C1 segment of cervical spinal cord (tissue), 14 donors: ENCODE measurements at places on chromosomes 4 and X.
A peak's percentile ranks its signal among the peaks of the same experiment; 100 is the strongest.

GRCh38 chr4:14115106-14115505, 487.6 kb upstream of the BOD1L1 start:
- no peak for DNase-seq

- DNase-seq: peak; percentile 68
Measured at GRCh38 chrX:42714981-42715700, 62.8 kb downstream of the PPP1R2C start.

DNA sequence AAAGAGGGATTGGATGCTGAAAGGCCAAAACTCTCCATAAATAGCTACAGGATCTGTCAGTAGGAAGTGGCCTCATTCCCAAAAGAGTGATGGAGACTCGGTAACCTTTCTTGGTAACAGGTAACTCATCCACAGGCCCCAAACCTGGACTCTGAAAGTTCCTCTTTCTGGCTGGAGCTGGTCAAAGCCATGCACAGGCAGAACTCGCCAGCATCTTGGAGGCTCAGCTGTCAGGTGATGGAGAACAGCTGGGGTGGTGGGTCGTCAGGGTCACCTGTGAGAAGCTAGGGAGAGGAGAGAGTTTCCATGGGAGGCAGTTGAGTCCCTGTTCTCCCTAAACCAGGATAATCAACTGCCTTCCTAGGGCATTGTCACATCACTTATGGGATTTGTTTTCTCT, 354.3 kb upstream of the GATB start:
- DNase-seq: no peak

- no peak for DNase-seq
Measured at GRCh38 chr4:169566021-169566818, 46.2 kb downstream of the NEK1 start.

DNA sequence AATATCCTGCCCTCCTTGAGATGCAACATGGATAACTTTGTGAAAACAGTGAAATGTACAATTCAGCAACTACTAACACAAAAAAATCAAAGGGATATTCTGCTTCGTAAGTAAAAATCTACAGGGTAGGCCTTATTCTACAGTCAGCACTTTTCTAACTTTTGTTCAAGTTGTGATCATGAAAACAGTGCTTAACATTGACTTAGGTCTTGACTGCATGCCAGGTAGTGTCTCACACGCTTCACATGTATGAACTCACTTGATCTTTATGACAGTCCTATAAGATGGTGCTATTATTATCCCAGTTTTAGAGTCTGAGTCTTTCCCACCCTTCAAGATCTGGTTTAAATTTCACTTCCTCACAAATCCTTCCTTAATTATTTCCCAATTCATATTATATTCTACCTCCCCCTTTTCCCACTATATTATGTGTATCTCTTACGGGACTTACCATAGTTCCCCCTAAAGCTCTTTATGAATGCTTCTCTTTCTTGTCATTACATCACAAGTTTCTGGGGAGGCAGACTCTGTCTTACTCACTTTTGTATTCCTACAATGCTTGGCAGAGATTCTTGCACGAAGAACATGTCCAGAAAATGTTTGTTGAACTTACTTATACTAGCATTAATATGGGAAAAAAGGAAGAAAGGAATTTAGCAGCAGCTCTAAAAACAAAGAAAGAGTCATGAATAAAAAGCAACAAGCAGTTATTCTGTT, 179.8 kb downstream of the SCFD2 start:
- DNase-seq: no peak

DNA sequence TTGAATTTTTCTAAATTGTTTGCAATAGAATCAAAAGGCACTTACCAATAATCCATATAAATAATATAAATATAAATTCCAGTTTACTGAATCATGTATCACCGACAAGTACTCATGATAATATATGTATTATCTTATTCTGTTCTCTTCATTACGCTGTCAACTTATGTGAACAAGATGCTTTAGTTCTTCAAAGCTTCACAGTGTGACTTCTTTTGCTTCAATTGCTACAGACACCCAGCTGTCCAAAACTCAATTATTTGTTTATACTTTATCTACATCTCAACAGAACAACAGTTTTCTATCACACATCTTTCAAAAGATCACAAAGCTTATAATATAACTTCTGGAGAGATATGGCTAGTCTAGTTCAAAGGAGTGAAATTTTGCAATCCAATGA, 1499.9 kb upstream of the PCDH10 start:
- DNase-seq: no peak

DNA sequence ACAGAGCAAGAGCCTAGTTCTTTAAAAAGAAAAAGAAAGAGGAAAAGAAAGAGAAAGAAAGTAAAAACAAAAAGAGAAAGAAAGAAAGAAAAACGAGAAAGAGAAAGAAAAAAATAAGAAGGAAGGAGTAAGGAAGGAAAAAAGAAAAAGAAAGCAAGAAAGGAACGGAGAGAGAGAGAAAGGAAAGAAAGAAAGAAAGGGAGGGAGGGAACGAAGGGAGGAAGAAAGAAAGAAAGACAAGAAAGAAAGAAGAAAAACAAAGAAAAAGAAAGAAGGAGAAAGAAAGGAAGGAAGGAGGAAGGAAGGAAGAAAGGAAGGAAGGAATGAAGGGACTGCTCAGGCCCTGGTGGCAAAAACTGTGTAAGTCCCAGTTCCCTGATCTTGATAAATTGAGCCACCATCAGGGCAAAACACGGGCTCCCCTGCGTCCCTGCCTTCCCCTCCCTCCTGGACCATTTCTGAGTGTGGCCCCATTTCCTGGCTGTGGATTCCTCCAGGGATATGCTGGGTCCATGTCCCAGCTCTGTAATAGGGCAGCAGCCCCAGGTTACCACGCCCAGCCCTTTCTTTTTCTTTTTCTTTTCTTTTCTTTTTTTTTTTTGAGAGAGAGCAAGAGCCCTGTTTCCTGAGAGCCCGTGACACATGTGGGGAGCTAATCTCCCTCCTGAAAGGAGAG, 44.8 kb downstream of the SHOX start:
- DNase-seq: no peak

- DNase-seq: no peak
Measured at GRCh38 chr4:70559924-70560323, 32.1 kb upstream of the AMBN start.

DNA sequence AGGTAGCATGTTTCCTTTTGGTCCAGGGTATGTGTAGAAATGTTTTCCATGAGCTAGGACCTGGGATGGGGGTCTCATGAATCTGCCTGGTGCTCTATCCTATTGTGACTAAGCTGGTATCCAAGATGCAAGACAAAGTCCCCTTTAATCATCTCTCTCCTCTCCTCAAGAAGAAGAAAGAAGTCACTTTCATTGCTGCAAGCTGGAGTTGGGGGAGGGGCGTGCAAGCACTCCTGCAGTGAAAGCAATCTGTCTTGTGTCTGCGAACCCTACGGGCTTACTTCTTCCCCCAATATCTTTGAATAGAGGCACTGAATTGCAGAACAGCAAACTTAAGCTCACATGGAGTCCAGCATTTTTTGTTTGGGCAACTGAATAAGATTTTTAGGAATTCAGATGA, 27.2 kb upstream of the GRPR start:
- no peak for DNase-seq

- no peak for DNase-seq
Measured at GRCh38 chrX:70332600-70332999, 42.7 kb downstream of the KIF4A start.

GRCh38 chrX:109873983-109874382, 128.9 kb upstream of the TMEM164 start:
- DNase-seq: no peak

DNA sequence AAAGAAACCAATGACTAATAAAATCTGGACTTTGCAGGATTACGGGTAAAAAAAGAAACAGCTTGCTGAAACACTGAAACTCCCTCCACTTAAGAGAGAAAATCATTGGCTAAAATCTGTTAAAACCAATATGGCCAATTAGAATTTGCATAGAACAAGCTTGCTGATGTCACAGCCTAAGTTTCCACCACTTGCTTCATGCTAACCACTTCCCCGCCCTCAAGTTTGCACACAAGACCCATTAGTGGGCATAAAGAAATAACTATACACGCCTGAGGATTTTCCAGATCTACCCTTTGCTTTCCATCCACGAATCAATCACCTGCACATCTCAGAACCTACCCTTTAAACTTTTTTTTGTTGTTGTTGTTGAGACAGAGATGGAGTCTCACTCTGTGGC, 42.7 kb upstream of the PHEX start:
- no peak for DNase-seq

GRCh38 chr4:2081540-2081939, 22.4 kb downstream of the NAT8L start:
- DNase-seq: no peak

DNA sequence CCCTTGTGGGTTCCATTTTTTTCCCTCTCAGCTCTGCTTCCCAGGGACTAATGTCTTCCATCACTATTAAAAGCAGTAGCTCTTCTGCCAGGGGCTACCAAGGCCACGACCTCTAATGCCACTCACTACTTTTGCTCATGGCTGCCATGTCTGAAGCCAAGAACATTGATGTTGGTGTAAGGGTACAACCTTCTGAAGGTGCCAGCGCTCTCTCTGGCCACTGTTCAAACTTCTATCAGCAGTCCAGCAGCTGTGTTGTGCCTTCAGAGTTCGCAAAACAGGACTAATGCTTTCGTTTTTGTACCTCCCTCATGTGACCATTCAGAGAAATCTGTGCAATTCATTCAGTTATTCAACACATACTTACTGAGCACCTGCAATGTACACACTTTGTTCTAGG, 121.5 kb upstream of the ENPEP start:
- no peak for DNase-seq

DNA sequence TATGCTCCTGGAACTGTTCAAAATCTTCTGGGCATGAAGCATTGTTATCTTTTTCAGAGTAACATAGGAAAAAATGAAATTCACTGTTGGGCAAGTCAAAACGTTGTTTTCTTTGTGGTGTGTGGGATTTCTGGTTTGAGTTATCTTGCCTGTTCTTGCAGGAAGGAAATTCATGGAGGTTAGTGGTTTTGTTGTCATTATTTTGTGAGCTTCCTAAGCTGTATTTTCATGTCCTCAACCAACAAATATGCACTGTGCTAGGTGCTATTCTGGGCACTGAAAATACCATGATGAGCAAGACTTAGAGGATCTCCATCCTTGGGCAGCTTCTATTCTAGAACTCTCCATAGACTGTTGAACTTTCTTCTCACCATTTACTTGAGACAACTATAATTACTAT, 16.9 kb downstream of the SPINK2 start:
- DNase-seq: no peak

DNA sequence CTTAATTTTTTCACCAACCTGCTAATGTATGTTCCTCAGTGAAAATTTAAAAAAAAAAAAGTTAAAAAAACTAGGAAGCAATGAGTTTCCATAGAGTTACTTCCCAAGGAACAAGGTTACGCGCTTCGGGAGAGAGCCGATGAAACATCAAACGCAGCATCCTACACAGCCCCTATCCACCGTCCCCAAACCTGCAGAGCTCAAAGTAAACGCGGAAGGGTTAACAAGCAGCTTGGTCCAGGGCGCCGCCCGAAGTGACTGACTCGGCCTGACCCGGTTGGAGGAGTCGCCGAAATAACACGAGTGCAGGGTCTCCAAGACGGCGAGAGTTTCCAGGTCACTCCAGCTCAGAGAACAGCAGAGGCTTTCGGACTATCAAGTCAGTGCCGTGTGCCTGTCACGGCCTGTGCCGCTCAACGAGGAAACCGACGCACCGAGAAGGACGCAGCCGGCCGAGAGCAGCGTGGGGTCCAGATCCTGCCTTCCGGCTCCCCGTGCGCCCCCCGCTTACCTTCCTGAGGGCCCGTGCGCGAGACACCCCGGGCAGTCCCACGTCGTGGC, 512 bp downstream of the NOP14 start:
- peak; percentile 68 for DNase-seq

DNA sequence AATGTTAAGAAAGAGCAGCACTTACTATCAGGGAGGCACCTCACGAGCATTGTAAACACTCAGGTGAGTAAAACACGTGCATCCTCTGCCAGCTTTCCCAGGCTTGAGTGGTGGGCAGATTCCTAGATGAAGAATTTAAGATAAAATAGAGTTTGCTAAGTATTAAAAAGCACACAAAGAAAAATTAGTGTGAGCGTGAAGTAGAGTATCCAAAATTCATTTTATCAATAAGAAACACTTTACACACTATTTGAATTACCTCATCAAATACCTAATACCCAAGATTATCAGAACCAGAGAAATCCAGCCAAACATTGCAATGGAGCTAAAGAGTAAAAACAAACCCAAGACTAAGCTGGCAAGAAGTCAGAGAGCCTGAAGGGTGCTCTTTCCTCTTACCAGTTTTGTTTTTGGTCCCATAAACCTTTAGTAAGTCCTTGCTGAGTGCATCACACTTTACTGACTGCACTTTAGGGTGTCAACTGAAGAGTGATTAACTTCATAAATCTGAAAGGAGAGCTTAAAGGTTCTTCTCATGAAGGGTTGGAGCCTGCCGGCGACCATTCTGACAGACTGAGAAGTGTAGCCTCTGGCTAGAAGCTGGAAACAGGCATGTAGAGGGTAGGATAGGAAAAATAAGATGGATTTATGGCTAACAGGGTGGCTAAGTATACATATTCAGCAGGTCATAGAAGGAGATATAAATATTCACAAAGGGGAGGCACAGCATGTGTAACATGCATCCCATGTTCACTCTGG, 151.1 kb downstream of the SLC7A11 start:
- DNase-seq: no peak

GRCh38 chr4:19693936-19694570, 557.7 kb upstream of the SLIT2 start:
- no peak for DNase-seq

DNA sequence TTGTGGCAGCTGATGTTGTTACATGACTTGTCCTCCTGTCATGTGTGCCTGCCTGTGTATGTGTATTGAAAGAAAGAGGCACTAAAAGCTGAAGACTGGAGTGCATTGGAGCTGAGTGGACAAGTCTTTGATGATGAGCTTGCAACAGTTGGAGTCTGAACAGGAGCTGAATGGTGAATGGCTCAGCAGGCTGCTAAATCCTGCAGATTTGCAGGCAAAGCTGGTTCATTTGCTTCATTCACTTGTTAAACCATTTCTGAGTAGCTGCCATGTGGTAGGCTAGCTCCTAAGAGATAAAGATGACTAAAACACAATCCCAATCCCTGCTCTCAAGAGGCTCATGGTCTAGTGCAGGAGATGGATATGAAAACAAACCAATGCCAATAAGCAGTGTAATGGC, 217.3 kb downstream of the CHRDL1 start:
- no peak for DNase-seq

GRCh38 chrX:15911734-15912550, 57.3 kb upstream of the AP1S2 start:
- no peak for DNase-seq

- DNase-seq: no peak
Measured at GRCh38 chrX:65576160-65576559, 41.6 kb upstream of the LAS1L start.

GRCh38 chrX:73817393-73818199, 254.6 kb downstream of the CHIC1 start:
- DNase-seq: no peak
